ENCODE measurements at places on chromosomes 3 and 15. TPM values are rescaled to one million over a fixed set of nuclear protein-coding genes. Genes with fewer than 3 reads are reported as not detected.
A peak's percentile ranks its signal among the peaks of the same experiment; 100 is the strongest.

DNA sequence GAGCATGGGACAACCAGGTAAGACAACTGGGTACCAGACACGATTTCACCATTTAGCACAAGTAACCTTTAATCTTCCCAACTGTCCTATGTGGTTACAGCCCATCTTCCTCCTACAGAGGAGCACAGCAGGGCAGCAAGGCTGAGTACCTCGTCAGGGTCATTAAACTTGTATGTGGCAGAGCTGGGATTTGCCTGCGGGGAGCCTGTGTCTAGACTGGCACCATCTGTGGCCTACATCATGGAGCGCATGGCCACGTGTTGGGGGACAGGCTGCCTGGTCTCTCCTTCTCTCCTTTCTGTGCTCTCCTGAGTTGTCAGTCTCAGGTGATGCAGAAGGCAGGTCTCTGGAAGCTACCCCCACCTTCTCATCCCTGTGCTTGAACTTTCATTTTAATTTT lies 32.2 kb downstream of the GOLGA6A start:
- no peak for DNase-seq

DNA sequence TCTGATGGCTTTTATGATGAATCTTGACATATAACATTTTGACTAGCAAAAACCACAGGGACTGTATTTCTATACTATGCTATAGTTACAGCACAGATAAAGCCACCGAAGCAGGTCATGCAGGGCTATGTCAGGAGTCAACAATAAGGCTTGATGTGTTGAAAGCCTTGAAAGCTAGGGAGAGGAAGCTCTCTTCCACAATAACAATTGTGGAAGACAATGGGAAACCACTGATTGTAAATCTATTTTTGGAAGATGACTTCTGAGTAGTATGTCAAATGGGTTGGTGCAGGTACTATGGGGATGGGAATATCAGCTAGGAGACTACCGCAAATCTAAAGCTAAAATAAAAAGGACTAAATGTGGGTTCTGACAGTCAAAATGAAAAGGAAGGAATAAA lies 4.0 kb upstream of the AQR start:
- no peak for DNase-seq

The CATSPER2 gene
- 1.4 TPM for total RNA-seq

GRCh38 chr3:125192190-125193035 lies 20.1 kb downstream of the SLC12A8 start:
- no peak for DNase-seq

The RBPMS2 gene
- 0.10 TPM for total RNA-seq

The CHRD gene
- not detected for total RNA-seq

GRCh38 chr3:119548341-119548740 lies 11.1 kb downstream of the CD80 start:
- DNase-seq: no peak

The PP2D1 gene
- not detected for total RNA-seq

- no peak for DNase-seq
These were observed 25.6 kb downstream of the IDH2 start for GRCh38 chr15:90076716-90077115.

DNA sequence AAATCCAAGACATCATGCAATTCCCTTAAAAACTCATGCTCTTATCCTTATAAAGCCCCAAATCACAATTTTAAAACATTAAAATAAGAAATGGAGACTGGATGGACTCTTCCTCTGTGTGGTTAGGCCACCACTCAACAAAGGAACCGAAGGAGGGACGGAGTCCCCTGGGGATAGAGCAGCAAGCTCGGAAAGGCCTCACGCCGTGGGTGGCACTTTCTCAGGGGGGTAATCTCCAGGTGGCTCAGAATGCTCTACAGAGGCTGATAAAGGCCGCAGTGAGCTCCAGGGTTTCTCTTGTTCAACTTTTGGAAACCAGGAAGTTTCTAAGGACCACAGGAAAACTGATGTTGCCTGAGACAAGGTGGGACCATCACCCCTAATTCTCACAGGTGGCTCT lies 23.2 kb downstream of the CCR9 start:
- no peak for DNase-seq

GRCh38 chr15:52232327-52232726 lies 41.1 kb upstream of the GNB5 start:
- no peak for DNase-seq

GRCh38 chr3:117910820-117911521 lies 1123.7 kb downstream of the IGSF11 start:
- DNase-seq: no peak

DNA sequence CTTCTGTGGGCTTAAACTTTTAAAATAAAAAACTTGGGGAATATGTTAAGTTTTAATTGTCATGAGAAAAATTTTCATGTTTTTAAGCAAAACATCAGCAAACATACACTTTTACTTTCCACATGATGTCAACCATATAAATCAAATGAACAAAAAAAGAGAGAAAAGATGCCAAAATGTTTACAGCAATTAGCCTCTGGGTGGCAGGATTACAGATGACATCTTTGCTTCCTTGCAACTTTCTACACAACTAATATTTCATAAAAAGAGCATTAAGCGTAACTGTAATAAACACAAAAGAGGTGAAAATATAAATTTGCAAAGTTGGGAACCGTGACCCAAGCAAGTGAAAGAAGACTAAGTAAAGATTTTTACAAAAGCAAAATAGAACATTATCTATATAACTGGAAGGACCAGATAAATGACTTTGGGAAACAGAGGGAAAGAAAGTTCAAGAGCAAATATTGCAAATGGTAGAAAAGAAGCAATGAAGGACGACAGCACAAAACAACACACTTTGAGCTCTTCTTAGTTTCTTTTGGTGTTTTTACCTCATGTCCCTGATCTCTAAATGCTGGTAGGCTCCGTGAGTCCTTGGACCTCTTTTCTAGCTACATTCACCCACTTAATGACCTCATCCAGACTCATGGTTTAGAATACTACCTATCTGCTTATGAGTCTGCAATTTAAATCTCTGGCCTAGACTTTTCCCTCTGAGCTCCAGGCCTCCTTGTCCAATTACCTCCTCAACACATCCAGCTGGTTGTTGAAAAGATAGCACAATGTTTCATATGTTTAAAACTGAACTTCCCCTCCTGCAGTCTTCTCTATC lies 9.4 kb downstream of the TP53BP1 start:
- DNase-seq: peak; percentile 10

- no peak for DNase-seq
These were observed 162.4 kb upstream of the WNT5A start for GRCh38 chr3:55649554-55649953.

- no peak for DNase-seq
These were observed 343.1 kb upstream of the FRG2C start for GRCh38 chr3:75321060-75321459.

GRCh38 chr3:10915376-10915775 lies 77.2 kb upstream of the SLC6A1 start:
- DNase-seq: no peak

The SCN11A gene
- total RNA-seq: 0.05 TPM

DNA sequence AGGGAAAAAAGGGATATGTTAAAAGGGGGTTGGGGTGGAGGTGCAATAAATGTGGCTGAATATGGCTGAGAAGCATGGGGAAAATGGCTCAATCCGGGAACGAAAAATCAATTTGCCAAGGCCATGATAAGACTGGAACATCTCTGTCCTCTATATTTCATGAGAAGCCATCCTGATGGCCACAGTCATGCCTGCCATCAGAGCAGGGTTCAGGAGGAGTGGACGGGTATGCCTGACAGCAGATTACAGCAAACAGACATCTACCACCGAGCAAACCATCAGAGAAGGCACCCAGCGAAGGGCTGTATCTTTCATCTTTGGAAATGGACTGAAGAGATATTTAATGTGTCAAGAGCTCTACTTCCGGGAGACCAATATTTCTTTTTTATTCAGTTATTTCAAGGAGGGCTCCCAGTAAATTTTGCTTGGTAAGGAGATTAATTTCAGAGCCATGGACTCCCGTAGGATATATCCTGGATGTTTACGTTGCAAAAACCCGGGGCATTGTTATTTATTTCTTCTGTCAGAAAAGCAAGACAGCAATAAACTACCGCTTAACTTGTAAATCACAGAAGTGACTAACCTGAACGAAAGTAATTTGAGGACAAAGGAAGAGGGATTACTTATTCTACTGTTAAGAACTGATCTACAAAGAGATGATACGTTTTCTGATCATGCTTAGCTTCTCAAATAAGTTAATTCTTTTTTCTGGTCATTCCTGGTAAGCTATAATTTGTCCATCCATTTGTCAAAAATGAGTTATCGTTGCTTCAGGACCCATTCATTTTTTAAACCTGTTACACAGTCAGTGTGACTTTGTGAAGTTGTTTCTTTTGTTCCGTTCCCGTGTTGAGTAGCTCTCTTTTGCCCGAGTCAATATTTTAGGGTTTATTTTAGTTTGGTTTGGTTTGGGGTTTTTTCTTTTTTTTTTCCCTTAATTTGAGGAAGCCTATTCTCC lies 80.6 kb upstream of the CHD2 start:
- no peak for DNase-seq

The ILDR1 gene
- total RNA-seq: 0.17 TPM

The DUOXA2 gene
- total RNA-seq: not detected

- no peak for DNase-seq
These were observed 271.3 kb downstream of the ABHD5 start for GRCh38 chr3:43962043-43962442.

GRCh38 chr3:72665701-72666446 lies 182.4 kb downstream of the SHQ1 start:
- peak; percentile 67 for DNase-seq

The ADGRG7 gene
- not detected for total RNA-seq

- DNase-seq: no peak
These were observed 1.5 kb downstream of the SLC6A11 start for GRCh38 chr3:10817506-10817905.
